ENCODE measurements at places on chromosomes 2 and 18. TPM values are rescaled to one million over a fixed set of nuclear protein-coding genes. Genes with fewer than 3 reads are reported as not detected.

The FAM161A gene
- 1.5 TPM for total RNA-seq

The ERICH2 gene
- total RNA-seq = not detected

- no peak for DNase-seq
- H3K27ac ChIP-seq = peak overlapping the region; percentile 93
- no peaks in the 10 kb centered on the region for H3K27me3 ChIP-seq
- no peak overlapping the region for H3K4me3 ChIP-seq
Measured at GRCh38 chr2:29117636-29118303, 2.6 kb downstream of the CLIP4 start.

The SPR gene
- 40.2 TPM for total RNA-seq

The MOGAT1 gene
- total RNA-seq = not detected

GRCh38 chr2:37923308-37924055 is 1.6 kb upstream of the RMDN2 start:
- no peaks in the 10 kb centered on the region for H3K27me3 ChIP-seq
- no peak for DNase-seq
- H3K4me1 ChIP-seq = peaks cover 17% of the 10 kb centered on the region
- H3K4me3 ChIP-seq = no peak overlapping the region
- H3K36me3 ChIP-seq = no peaks in the 10 kb centered on the region

DNA sequence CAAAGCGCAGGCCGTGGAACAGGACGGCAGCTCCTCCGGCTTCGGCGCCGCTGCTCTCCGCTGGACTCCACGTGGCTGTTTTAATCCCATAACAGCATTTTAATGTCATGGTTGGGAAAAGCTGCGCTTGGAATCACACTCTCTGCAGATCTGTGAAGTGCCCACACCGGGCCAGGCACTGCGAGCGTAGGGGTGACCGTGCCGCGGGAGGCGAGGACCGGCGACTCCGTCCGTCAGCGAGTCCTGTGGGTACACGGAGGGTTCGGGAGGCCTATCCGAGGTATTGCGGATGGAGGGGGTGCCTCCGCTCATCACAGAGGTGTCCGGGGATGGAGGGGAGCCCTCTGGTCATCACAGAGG is 198.0 kb upstream of the SALL3 start:
- H3K4me3 ChIP-seq = no peak overlapping the region
- H3K4me1 ChIP-seq = no peaks in the 10 kb centered on the region
- no peak overlapping the region for H3K27ac ChIP-seq
- H3K27me3 ChIP-seq = no peaks in the 10 kb centered on the region

The DPP10 gene
- 4.4 TPM for total RNA-seq

GRCh38 chr2:151325581-151326095 is 31.8 kb upstream of the TNFAIP6 start:
- no peaks in the 10 kb centered on the region for H3K4me1 ChIP-seq
- no peak overlapping the region for H3K27ac ChIP-seq
- DNase-seq = no peak
- H3K27me3 ChIP-seq = no peaks in the 10 kb centered on the region
- no peak overlapping the region for H3K4me3 ChIP-seq

- H3K4me3 ChIP-seq = no peak overlapping the region
- no peak overlapping the region for H3K27ac ChIP-seq
- peaks cover 34% of the 10 kb centered on the region for H3K36me3 ChIP-seq
- peaks cover 36% of the 10 kb centered on the region for H3K4me1 ChIP-seq
- peak; percentile 58 for DNase-seq
Measured at GRCh38 chr2:96254571-96254970, 11.2 kb downstream of the TMEM127 start.

The ITGB6 gene
- not detected for total RNA-seq

DNA sequence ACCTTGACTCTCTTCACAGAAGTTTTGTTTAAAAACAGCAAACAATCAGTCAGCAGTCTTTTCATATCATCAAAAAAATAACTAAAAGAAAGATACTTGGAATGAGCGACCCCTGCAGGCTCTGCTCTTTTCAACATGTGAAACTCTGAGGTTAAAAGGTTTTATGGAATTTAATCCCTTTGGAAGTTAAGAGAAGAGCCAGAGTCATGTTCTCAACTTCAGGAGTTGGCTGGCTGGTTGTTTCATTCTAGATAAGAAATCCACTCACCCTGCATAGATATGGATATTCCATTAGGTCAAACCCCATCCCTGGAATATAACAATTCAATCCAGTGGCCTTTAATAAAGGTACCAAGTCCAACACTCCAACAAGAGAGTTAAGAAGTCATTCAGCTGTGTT is 115.6 kb upstream of the RMDN2 start:
- H3K36me3 ChIP-seq = no peaks in the 10 kb centered on the region
- H3K4me3 ChIP-seq = no peak overlapping the region
- DNase-seq = no peak
- H3K27me3 ChIP-seq = no peaks in the 10 kb centered on the region
- peak overlapping the region; percentile 82 for H3K27ac ChIP-seq
- H3K4me1 ChIP-seq = peaks cover 17% of the 10 kb centered on the region

DNA sequence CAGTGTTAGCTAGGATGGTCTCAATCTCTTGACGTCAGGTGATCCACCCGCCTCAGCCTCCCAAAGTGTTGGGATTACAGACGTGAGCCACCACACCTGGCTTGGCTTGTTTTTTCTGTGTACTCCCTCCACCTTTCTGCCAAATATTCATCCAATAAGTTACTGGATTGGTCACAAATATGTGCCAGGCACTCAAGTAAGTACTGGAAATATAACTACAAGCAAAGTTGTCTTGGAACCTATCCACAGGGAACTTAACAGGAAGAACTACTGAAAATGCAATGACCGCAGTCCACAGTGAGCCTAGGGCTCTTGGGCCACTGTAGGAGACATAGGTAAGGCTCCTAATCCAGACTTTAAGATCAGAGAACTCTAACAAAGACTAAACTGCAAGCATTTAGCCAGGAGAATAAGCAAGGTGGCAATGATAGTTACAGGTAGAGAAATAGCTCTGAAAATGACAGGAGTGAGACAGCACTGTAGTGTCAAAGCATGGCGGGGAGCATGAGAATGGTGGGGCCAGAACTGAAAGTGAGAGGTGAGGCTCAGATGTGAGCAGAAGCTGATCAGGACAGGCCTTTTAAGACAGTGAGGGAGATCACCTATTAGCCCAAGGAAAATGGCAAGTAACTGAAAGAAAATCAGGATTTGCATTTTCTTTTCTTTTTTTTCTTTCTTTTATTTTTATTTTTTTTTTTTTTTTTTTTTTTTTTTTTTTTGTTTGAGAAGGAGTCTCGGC is 252.1 kb downstream of the RBM43 start:
- no peaks in the 10 kb centered on the region for H3K36me3 ChIP-seq
- no peak overlapping the region for H3K27ac ChIP-seq
- no peak for DNase-seq
- H3K27me3 ChIP-seq = no peaks in the 10 kb centered on the region
- H3K4me1 ChIP-seq = peaks cover 13% of the 10 kb centered on the region

DNA sequence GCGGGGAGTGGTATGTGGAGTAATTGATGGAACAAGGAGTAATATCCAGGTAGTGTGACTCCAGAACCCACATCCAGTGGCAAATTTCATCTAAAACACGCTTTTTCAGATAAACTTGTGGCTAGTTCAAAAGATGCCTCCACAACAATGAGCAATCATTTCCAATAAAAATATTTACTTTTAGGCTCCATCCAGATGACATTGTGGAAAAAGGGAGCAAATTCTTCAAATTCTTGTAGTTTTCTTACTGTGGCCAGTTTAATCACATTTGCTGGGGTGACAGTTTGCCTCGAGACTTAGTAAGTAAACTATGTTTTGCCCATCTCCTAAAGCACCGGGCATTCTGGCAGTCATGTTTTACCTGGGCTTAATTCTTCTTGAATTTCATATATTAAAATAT is 243.6 kb downstream of the IRS1 start:
- H3K27me3 ChIP-seq = no peaks in the 10 kb centered on the region
- no peak overlapping the region for H3K27ac ChIP-seq
- no peaks in the 10 kb centered on the region for H3K36me3 ChIP-seq
- no peak for DNase-seq

GRCh38 chr18:65751155-65752085 is 608 bp downstream of the CDH7 start:
- H3K27ac ChIP-seq = no peak overlapping the region
- DNase-seq = no peak
- no peaks in the 10 kb centered on the region for H3K36me3 ChIP-seq
- H3K27me3 ChIP-seq = peaks cover 7% of the 10 kb centered on the region

The CNGA3 gene
- total RNA-seq = 5.8 TPM

- H3K27me3 ChIP-seq = no peaks in the 10 kb centered on the region
- H3K4me1 ChIP-seq = no peaks in the 10 kb centered on the region
- no peak overlapping the region for H3K27ac ChIP-seq
Measured at GRCh38 chr2:63081404-63081803, 30.8 kb downstream of the OTX1 start.

DNA sequence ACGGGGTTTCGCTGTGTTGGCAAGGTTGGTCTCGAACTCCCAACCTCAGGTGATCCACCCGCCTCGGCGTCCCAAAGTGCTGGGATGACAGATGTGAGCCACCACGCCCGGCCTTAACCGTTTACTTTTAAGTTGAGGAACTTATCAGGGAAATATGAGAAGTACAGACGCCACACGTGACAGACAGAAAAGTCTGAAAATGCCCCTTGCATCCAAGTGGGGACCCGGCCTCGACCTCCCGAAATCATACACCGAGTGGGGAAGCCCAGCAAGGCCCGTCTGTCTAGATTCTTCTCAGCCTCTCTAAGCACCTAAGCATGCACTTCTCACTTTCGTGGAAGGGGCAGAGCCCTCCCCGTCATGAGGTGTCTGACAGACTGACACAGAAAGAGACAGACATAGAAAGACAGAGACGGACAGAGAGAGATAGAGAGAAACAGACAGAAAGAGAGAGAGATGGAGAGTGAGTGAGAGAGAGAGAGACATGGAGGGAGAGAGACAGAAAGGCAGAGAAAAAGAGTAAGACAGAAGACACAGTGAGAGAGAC is 107.3 kb upstream of the ANKRD30BL start:
- peaks cover 33% of the 10 kb centered on the region for H3K27me3 ChIP-seq
- no peak overlapping the region for H3K4me3 ChIP-seq
- H3K27ac ChIP-seq = no peak overlapping the region
